ENCODE measurements at places on chromosomes 16 and 17.
A peak's percentile ranks its signal among the peaks of the same experiment; 100 is the strongest.

DNA sequence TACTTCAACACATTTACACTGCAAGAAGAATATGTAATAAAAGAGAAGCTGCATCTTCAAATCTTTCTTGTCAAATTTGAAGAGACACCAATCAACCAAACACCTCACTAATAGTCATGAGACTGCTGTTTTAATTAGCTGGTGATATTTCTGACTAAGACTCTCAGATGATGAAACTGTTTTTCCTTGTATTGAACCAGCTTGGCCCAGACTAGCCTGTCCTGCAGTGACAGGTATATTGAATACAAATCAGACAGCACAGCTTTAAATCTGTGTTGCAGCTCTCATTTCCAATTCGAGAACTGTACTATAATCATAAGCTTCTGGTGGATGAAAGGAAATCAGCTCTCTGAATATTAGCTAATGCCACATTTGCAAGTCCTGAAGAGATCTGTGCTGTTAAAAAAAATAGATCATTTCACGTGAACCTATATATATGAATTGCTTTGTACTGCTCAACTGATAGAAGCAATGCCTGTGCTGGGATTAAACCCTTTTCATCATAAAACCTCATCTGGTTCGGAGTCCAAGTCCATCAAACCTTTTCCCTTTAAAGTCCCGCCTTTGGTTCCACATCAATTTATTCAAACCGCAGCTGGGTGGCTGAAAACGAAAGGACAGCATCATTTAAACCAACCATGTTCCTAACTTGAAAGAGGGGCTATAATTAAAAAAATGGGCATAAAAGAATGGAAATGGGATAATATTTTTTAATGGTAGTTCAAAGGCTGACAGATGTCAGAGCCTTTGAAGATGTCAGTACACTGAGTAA, 306.2 kb downstream of the CEP112 start:
- DNase-seq = no peak

DNA sequence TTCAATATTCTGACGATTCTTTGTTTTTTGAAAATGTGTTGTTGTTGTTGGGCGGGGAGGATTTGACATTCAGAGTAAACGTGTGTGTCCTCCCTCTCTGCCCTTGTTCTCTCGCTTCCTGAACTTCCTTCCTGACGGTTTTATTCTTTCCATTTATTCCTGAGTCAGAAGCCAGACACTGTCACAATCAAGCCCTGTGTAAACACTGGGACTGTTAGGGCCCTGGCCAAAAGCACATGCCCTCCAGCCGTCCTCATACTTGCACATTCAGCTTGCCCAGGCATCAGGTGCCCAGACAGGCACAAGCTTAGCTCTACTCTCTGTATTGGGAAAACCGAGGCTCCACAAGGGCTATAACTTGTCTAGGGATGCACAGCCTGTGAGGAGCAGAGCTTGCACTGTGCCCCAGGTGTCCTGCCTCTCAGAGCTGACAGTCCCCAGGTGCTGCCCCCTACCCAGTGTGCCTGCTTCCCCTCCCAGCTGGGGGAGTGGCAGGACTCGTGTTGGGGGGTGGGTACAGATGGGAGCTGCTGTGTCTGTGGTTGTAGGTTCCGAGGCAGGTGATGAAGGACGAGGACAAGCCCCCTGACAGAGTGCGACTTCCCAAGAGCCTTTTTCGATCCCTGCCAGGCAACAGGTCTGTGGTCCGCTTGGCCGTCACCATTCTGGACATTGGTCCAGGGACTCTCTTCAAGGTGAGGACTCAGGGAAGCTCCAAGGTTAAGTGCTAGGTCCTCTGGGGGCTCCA, 9.7 kb downstream of the ADGRG3 start:
- no peak for DNase-seq

- DNase-seq = no peak
Measured at GRCh38 chr17:75485688-75486087, 29.3 kb downstream of the TMEM94 start.

- DNase-seq = no peak
Measured at GRCh38 chr17:62818526-62818925, 10.4 kb upstream of the MARCHF10 start.

DNA sequence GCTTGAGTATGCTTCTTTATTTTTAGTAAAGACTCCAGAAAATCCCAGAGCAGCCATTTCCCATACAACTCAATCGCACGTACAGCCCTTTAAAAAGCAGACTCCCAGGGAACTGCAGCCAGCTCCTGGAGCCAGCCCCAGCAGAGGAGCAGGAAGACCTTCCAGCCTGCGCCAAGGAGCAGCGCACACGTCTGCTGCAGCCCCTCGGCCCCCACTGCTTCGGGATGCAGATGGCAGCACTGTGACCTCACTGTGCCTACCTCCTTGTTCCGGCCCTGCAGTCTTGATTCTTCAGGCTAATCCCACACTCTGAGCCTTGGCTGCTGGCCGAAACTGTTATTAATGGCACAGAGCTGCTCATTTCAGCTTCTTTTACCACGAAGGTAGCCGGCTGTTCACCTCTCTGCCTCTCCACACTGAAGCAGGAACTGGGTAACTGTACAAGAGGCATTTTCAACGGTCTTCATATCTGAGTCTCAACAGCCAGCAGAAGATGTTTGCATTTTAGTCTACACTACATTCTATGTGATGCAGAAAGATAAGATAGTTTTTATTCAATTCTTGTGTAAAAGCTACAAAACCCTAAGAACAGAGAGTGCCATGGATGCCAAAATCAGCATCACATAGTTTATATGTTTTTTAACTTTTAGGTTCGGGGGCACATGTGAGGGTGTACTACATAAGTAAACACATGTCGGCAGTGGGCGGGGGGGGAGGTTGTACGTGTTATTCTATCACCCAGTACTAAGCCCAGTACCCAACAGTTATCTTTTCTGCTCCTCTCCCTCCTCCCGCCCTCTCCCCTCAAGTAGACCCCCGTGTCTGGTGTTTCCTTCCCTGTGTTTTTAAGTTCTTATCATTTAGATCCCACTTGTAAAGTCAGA, 130.9 kb downstream of the ANKRD11 start:
- peak; percentile 71 for DNase-seq

- DNase-seq = no peak
Measured at GRCh38 chr17:68020409-68020756, 15.2 kb upstream of the KPNA2 start.

- no peak for DNase-seq
Measured at GRCh38 chr17:77496401-77496801, 355.6 kb downstream of the SEC14L1 start.

DNA sequence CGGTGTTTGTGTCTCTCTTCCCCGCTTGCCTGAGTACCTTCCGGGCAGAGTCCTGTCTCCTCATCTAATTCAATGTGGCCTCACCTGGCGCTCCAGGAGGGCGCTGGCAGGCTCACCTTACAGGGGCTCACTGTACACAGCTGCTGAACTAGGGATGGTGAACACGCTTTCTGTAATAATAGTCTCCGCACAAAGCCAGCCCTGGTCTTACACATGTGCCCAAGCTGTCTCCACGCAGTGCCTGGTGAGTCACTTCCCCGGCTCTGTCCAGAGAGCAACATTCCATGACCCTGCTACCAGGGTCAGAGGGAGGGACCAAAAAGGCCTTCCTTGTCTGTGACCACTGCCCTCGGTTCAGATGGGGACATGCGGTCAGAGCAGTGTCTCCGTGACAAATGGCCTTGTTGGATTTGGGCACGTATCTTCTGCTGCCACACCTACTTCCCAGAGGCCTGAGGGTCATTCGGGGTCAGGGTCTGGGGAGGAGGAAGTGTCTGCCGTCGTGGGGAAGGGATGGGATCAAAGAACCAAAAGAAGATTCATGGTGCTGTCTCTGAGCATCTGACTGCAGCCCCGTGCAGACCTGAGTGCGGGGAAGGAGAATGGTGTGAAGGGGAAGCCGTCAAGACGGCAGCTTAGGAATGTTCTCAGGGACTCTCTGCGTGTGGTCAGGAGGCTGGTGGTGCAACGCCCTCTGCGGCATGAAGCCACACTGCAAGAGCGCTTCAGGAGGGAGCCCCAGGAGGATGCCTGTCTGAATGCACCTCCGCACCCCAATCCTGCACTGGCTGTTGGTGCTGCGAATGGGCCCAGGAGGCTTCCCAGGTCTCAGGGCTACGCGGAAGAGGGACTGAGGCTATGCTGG, 68.8 kb downstream of the IL21R start:
- DNase-seq = no peak

GRCh38 chr17:43891851-43892646, 15.3 kb downstream of the MPP2 start:
- DNase-seq = no peak

GRCh38 chr17:68482576-68483041, 25.3 kb upstream of the WIPI1 start:
- DNase-seq = no peak

DNA sequence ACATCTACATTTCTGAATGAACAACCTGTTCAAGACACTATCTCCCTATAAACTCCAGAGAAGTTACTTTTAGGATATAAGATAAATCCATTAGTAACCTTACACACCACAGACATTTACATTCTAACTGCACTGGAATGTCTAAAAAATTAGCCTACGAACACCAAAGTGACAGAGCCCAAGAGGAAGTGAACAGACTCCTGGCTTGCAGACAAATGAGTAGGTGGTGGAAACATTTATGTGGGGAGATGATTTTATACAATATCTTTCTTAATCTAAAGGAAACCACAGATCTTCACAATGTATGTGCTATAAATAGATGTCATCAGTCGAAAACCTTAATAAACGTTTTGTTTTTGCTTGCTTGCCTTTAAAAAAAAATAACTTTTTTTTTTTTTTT, 18.8 kb downstream of the ZNF652 start:
- peak; percentile 79 for DNase-seq

- no peak for DNase-seq
Measured at GRCh38 chr17:82388922-82389283, 17.3 kb downstream of the UTS2R start.

DNA sequence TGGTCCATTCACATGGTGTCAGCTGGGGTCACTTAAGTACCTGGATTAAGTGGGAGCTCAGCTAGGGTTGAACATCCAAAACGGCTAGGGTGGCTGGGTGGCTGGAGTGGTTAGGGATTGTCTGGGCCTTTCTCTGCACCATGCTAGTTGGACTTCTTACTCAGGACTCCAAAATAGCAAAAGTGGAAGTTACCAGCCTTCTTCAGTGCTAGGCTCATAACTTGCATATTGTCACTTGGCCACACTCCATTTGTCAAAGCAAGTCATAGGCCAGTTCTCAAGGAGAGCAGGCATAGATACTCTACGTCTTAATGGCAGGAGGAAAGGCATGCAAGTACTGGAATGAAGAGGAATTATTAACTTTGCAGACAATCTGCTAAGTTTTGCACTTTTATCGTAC, 69.7 kb downstream of the ESRP2 start:
- DNase-seq = no peak

GRCh38 chr17:82631544-82631943, 16.7 kb downstream of the WDR45B start:
- no peak for DNase-seq
